Esophagus squamous epithelium (tissue), 5 donors: ENCODE measurements at places on chromosomes 4 and X.

DNA sequence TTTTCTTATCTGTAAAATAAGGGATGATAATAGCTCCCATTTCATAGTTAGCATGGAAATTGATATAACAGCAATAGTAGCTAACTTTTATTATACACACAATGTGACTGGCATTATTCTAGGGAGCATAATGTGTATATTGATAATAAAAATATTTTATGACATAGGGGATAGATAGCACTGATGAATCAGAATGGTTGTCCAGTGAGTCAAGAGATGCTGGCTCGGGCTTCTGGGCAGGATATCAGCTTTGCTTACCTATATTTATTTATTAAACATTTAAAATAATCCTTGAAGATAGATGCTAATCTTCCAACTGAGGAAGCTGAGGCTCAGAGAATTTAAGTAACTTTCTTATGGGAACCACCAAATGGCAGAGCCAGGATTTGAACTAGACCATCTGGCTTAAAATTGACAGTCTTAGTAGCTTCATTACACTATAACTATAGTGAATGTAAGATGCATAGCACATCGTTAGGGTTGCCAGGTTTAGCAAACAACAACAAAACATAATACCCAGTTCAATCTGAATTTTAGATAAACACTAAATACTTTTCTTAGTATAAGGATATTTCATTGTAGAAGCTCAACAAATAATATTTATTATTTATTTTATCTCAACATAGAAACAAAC is 2.7 kb downstream of the AFP start:
- no peak for DNase-seq
- no peaks in the 10 kb centered on the region for H3K36me3 ChIP-seq
- H3K4me3 ChIP-seq, result no peak overlapping the region
- H3K4me1 ChIP-seq, result no peaks in the 10 kb centered on the region

DNA sequence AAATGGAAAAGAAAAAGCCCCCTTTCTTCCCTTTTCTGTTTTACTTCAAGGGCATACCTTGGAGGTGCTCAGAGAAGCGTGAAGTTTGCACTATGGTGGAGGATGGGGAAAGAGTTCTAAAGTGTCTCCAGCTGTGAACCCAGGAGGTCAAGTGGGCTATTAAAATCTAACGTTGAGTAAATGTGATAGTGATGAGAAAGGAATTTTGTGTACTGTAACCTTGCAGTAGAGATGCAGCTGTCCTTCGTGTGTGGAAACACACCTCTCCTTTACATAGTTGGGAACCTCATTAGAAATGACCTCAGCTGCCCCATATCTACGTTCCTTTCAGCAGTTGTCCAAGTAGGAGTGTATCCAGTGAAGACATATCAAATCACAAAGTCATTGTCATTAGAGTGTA is 26.5 kb downstream of the ADH5 start:
- no peaks in the 10 kb centered on the region for H3K27me3 ChIP-seq
- DNase-seq, result no peak
- H3K27ac ChIP-seq, result no peak overlapping the region
- H3K36me3 ChIP-seq, result no peaks in the 10 kb centered on the region
- no peak overlapping the region for H3K4me3 ChIP-seq

- H3K27ac ChIP-seq, result no peak overlapping the region
- no peak overlapping the region for H3K4me3 ChIP-seq
- peaks cover 4% of the 10 kb centered on the region for H3K4me1 ChIP-seq
Observed at GRCh38 chrX:107574711-107575110, 53.6 kb upstream of the PRPS1 start.

DNA sequence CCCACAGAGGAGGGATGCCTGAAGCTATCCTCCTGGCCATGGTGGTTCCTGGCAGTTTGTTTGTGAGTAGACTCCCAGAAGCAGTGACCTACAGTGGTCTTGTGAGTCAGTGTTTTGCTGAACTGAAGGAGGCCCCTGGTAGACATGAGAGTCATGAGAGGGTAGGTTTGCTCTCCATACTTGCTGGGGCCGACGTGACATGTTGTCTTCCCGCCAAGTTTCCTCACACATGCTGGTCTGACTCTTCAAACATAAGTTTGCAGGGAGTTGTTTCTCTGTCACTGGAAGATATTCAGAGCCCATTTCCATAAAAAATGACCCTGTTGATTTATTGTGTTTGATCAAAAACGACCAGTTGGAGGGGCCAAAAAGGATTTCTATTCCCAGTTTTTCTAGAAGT is 131.1 kb upstream of the SCML1 start:
- no peak for DNase-seq
- no peak overlapping the region for H3K4me3 ChIP-seq
- H3K36me3 ChIP-seq, result no peaks in the 10 kb centered on the region

DNA sequence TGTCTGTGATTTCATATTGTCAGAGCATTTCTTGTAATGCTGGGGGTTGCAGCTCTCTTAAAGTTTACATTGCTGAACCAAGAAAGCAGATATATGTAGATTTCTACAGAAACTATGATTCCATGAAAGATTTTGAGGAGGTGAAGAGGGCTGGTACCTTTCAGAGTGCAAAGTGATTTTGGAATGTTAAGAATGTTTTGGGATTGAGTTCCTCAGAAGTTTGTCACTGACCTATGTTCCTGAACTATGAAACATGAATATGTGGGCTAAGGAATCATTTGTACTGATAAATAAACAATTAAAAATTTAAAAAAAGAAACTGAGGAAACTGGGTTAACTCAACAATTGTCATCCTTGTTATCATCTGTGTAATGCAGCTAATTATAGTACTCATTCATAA is 12.3 kb upstream of the CHIC2 start:
- H3K27me3 ChIP-seq, result no peaks in the 10 kb centered on the region
- DNase-seq, result no peak

GRCh38 chr4:140626661-140627376 is 58.1 kb upstream of the UCP1 start:
- H3K4me1 ChIP-seq, result no peaks in the 10 kb centered on the region
- no peak overlapping the region for H3K27ac ChIP-seq
- no peaks in the 10 kb centered on the region for H3K36me3 ChIP-seq

- H3K36me3 ChIP-seq, result no peaks in the 10 kb centered on the region
- no peaks in the 10 kb centered on the region for H3K27me3 ChIP-seq
- no peak overlapping the region for H3K27ac ChIP-seq
- no peak overlapping the region for H3K4me3 ChIP-seq
- no peak for DNase-seq
Observed at GRCh38 chr4:152094970-152095700, 334.3 kb upstream of the GATB start.

- H3K27me3 ChIP-seq, result no peaks in the 10 kb centered on the region
- peaks cover 35% of the 10 kb centered on the region for H3K4me1 ChIP-seq
- H3K4me3 ChIP-seq, result peak overlapping the region; percentile 51
- H3K36me3 ChIP-seq, result no peaks in the 10 kb centered on the region
Observed at GRCh38 chrX:154444755-154445246, 860 bp downstream of the FAM50A start.

DNA sequence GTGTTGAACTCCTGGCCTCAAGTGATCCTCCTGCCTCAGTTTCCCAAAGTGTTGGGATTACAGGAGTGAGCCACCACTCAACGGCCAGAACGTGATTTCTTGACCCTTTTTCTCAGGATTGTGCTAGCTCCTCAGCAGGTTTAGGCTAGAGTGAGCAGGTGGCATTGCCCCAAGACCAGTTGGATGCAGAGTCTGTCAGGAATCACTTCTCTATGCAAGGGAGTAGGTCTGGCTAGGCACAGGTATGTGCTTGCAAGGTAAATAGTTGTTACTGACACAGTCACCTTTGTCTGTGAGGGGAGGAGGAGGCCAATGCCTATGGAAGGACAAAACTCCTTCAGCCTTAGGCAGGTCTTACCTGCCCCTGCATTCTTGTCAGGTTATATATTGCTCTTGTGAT is 24.2 kb downstream of the SLC25A5 start:
- no peaks in the 10 kb centered on the region for H3K36me3 ChIP-seq
- no peaks in the 10 kb centered on the region for H3K27me3 ChIP-seq
- no peak for DNase-seq
- peak overlapping the region; percentile 72 for H3K27ac ChIP-seq
- no peak overlapping the region for H3K4me3 ChIP-seq
- no peaks in the 10 kb centered on the region for H3K4me1 ChIP-seq

DNA sequence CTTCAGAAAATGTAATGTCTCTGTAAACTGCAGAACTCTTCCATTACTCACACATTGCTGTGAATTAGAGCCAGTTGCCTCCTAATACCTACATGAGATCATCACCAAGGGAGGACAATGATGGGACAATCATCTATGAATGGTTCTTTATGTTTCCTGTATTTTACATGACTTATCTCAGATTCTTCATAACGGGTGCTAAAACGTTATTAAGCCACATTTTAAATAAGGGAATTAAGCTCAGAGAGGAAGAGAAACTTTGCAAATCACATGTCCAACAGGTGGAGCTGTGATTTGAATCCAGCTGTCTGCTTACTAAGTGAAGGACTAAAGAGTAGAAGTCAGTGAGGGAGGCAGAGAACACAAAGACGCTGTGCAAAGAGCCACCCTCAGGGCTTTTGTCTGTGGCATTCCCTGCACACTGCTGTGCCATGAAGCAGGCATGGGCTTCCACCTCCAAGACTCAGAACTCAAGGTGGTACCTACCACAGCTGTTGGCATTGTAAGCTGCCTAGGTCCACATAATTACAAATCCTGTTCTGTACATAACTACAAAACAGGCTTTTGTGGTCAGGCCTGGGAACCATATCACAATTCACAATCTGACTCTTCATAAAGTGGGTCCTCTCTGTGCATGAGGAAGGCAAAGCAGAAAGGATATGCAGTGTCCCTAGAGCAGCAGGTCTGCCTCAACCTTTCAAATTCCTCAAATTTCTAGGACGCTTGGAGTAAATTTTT is 12.8 kb downstream of the TBC1D9 start:
- no peaks in the 10 kb centered on the region for H3K36me3 ChIP-seq
- H3K27ac ChIP-seq, result no peak overlapping the region
- H3K27me3 ChIP-seq, result no peaks in the 10 kb centered on the region
- peaks cover 11% of the 10 kb centered on the region for H3K4me1 ChIP-seq
- DNase-seq, result no peak

DNA sequence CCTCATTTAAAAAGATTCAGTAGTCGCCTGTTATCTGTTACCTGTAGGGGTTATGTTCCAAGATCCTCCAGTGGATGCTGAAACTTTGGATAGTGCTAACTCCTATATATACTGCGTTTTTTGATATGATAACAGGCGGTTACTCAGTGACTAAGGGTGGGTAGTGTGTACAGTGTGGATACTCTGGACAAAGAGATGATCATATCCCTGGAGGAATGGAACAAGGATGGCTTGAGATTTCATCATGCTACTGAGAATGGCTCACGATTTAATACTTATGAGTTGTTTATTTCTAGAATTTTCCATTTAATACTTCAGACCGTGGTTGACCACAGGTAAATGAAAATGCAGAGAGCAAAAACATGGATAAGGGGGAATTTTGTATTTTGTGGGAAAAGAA is 21.5 kb downstream of the FAM47E start:
- no peak overlapping the region for H3K4me3 ChIP-seq
- no peak for DNase-seq
- no peaks in the 10 kb centered on the region for H3K36me3 ChIP-seq
- H3K4me1 ChIP-seq, result no peaks in the 10 kb centered on the region
- no peak overlapping the region for H3K27ac ChIP-seq

DNA sequence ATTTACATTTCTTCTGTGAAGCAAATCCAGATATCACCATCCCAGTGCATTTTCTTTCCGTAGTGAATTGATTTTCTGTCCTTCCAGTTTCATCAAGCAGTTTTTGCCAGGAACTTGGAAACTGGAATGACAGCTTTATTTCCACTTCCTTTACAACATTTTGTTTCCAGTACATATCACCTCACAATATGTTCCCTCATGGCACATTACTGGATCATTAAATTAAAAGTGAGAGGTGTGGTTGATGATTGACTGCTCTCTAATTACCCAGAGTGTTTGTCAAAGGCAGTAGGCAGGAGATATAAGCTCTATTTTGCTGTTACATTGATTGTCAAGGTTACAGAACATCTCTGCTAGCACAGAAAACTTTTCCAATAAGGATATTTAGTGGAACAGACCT is 22.3 kb upstream of the ACE2 start:
- no peaks in the 10 kb centered on the region for H3K36me3 ChIP-seq
- no peak overlapping the region for H3K27ac ChIP-seq
- DNase-seq, result no peak
- no peaks in the 10 kb centered on the region for H3K4me1 ChIP-seq

DNA sequence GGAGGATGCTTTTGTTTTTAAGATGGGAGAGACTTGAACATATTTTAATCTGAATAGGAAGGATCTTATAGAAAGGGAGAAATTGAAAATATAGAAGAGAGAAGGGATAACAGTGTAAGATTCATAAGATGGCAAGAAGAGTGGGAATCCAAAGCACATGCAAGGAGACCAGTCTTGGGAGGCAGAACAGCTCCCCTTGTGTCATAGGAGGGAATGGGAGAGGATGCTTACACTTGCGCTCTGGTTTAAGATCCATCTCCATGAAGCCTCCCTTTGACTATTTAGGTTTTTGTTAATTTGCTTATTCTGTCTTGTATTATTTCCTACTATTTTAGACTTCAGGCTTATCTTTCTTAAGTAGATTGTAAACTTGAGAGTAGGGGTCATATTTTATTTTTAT is 42.7 kb downstream of the KIF4A start:
- no peaks in the 10 kb centered on the region for H3K4me1 ChIP-seq
- H3K27me3 ChIP-seq, result no peaks in the 10 kb centered on the region
- no peak for DNase-seq

DNA sequence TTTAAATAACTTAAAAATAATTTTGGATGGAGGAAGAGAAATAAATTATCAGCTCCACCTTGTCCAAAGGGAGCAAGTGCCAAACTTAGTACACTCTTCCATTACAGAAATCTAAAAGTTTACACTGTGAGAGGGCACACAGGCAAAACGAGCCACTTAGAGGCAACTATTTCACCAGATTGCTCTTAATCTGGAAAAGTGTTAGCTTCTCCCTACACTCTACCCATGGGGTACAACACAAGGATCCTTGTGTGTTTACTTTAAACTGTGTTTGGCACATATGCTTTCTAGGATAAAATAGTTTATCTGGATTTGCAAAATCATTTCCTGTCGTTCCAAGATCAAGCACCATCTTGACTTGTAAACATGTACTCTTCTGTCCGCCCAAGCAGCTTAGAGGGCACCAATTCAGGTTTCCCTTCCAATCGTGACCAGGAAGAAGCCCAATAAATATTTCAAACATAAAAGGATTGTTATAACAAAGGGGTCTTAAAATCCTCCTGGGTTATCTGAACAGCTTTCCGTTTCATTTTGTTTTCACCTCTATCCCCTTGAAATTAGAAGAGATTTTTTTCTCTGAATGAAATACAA is 29.0 kb upstream of the KDR start:
- no peaks in the 10 kb centered on the region for H3K36me3 ChIP-seq
- no peak overlapping the region for H3K4me3 ChIP-seq
- no peak for DNase-seq
- no peak overlapping the region for H3K27ac ChIP-seq
- no peaks in the 10 kb centered on the region for H3K27me3 ChIP-seq
- no peaks in the 10 kb centered on the region for H3K4me1 ChIP-seq

DNA sequence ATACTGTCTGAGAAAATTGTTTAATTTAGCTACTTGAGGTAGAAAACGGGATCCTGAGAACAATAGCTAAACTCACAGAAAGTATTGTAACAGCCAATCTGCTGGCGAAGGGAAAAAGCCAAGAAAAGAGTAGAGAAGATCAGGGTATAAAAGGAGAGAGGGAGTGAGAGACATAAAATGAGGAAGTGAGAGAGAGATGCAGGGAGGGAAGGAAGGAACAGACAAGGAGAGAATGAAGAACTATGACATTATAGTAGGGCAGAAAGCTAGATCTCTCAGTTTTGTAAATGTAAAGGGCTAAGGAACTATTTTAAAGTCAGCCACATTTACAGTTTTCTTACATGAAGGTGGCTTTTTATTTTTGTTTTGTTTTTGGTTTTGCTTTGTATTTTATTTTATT is 1.6 kb upstream of the GIMD1 start:
- no peaks in the 10 kb centered on the region for H3K4me1 ChIP-seq
- no peak for DNase-seq
- H3K4me3 ChIP-seq, result no peak overlapping the region
- H3K27me3 ChIP-seq, result peaks cover 19% of the 10 kb centered on the region

- no peak overlapping the region for H3K4me3 ChIP-seq
- H3K36me3 ChIP-seq, result no peaks in the 10 kb centered on the region
Observed at GRCh38 chr4:108270466-108271450, 102.0 kb upstream of the LEF1 start.
